ENCODE measurements at places on chromosomes 7 and 10.

- no peak for DNase-seq
These were observed 31.3 kb downstream of the RNF216 start for GRCh38 chr7:5750031-5750653.

- DNase-seq, result no peak
These were observed 111.2 kb downstream of the SAMD9 start for GRCh38 chr7:93006480-93007095.

- no peak for DNase-seq
These were observed 20.3 kb upstream of the GIMAP2 start for GRCh38 chr7:150665089-150665748.

GRCh38 chr7:122442929-122443328 lies 138.4 kb upstream of the FEZF1 start:
- no peak for DNase-seq

- no peak for DNase-seq
These were observed 3.7 kb downstream of the PARD3 start for GRCh38 chr10:34811126-34811967.

- no peak for DNase-seq
These were observed 16.2 kb upstream of the PRR15 start for GRCh38 chr7:29547421-29547820.

DNA sequence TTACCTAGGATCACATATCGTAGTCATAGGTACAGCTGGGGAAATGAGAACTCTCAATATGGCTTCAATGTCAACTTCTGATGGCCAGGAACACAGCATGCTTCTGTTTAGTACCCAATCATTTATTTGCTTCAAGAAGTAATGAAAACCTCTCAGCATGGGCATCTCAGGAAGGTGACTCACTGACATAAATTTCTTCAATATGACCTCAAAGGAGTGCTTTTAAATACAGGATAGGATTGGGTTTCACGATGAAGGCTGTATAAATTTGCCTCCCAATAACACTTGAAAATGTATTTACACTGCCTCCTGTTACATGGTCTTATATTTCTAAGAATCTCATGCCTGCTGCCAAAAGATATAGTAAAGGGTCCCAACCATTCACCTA lies 15.1 kb downstream of the ITGA8 start:
- DNase-seq, result no peak

DNA sequence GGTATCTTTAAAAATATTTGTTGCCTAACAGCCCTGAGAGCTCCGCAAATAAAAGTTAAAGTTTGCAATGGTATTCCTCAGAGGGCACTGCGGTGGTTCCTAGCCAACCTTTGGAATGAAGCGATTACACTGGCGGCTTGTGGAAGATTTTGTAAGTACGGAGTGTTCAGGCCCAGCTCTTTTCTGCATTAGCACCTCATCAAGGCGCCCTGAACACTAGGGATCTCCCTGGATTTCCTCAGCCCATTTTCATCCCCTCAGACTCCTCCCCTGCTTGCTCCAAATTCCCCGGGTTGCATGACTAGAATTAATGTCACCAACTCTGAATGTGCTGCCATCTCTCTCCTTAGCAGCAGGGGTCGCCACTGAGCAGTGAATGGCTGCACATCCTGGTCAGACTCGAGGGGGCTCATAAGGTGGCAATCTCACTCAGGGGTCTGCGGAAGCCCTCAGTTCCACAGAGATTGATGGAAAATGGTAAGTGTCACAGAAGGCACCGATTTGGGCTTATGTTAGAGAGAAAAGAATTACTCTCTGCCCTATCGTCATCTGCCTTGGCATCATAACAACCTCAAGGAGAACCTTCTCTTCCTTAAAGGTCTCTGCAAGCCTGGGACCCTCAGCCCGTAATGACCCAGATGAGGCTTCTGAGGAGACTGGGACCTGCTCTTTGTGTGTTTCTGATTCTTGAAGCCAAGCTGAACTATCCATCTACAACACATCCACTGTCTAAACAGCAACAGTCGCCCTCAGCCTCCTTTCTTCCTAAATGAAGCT lies 262.8 kb upstream of the AOAH start:
- peak; percentile 34 for DNase-seq

- no peak for DNase-seq
These were observed 15.3 kb upstream of the MAPK8 start for GRCh38 chr10:48291190-48291589.

GRCh38 chr7:15305002-15305600 lies 256.7 kb downstream of the AGMO start:
- DNase-seq, result peak; percentile 35

- DNase-seq, result no peak
These were observed 148.2 kb upstream of the ETV1 start for GRCh38 chr7:14137676-14138075.

DNA sequence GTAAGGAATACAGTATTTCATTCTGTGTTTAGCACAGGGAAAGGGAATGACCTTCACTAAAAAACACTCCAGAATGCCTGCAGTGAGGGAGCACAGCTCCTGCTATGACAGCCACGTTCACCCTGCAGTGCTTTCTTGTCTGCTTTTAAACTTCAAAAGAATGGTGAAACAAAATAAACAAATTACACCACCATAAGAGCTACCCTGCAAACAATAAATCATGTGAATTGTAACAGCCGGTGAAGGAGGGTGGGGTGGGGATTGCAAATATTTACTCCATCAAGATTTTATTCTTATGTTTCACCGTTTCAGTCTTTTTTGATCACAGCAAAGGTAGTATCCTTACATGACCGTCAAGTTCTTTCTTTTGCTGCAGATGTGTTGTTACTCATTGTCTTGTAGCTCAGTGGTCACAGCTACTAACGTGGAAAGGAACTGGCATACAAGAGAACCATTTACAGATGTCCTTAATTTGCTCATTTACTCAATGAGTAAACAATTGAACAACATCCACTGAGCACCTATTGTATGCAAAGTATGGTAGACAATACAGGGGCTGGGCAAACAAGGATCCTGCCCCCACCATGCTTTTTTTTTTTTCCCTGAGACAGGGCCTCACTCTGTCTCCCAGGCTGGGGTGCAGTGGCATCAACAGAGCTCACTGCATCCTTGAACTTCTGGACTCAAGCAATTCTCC lies 4.1 kb upstream of the CHN2 start:
- DNase-seq, result no peak

GRCh38 chr10:97017474-97017903 lies 168.3 kb downstream of the SLIT1 start:
- DNase-seq, result no peak

DNA sequence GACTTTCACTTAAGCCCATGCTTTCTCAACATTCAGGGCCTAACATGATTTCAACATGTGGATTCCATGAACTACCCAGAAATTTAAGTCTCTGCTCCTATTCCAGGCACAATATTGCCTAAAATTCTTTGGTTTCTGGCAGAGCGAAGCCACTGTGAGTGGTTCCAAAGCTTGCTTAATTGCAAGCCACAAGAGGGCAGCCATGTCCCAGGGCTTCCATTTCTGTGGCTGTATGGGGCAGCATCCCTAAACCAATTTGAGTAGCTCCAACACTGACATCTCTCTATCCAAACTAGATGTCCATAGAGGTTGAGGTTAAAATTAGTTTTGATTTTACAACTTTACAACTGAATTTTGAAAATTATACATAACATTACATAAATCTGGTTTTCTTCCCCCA lies 56.3 kb upstream of the MDFIC start:
- peak; percentile 41 for DNase-seq
